HCT116 (cell line): ENCODE measurements at places on chromosomes 13 and 19. TPM values are rescaled to one million over a fixed set of nuclear protein-coding genes. Genes with fewer than 3 reads are reported as not detected.

ZNF880 gene
- total RNA-seq = not detected

DNA sequence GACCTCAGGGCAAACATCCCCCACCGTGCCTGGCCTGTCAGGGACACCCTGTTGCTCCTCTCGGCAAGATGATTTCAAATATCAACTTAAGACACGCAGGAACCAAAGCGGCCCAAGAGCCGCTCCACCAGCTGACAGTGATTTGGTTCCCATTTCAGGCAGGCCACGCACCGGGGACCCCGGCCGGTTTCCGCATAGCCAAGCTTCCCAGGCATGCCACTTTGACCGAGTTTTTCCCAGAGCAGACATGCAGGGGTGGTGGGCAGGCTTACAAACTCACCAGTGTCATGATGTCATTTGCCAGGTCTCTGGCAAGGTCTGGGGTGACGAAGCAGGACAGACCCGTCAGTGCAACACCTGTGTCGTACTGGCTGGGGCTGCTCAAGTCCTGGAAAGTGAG, 19.2 kb downstream of the AP3D1 start:
- no peak overlapping the region for H3K27ac ChIP-seq
- DNase-seq = no peak
- no peaks in the 10 kb centered on the region for H3K4me1 ChIP-seq

CCDC8 gene
- total RNA-seq = 0.10 TPM

DNA sequence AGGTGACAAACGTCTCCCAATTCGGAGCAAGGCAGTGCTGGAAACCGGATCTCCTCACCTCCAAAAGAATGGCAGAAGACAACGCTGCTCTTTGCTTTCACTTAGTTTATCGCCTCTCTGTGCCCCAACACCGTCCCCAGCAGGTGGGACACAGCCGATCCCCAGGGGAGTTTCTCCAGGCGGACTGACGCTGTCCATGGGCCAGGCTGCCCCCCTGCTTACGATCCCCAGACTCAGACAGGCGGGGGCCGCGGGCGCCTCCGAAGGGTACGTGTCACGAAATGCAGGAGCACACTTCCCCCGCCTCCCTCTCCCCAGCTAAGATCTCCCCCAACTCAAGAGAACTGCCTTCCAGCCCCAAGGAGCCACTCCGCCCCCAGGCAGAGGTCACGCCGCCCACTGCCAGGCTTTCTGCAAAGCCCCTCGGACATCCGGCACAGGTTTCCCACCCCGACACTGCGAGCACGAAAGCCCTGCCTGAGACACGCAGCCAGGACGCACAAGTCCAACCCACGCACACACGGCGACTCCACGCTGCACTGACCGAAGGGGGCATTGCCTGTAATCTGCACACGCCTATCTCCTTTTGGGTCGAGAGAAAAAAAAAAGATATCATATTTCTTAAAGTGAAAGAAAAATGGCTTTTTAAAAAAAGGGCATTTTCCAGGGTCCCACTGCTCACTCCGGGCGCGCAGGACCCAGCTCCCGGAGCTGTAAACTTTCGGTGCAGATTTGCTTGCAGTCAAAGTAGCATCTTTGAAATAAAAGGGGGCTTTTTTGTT, 2.0 kb downstream of the SPRY2 start:
- peaks cover 9% of the 10 kb centered on the region for H3K4me1 ChIP-seq
- no peaks in the 10 kb centered on the region for H3K27me3 ChIP-seq
- H3K27ac ChIP-seq = no peak overlapping the region; the same call in 1 of the 2 replicates
- H3K36me3 ChIP-seq = no peaks in the 10 kb centered on the region
- H3K4me3 ChIP-seq = peak overlapping the region; percentile 67
- no peak for DNase-seq

DNA sequence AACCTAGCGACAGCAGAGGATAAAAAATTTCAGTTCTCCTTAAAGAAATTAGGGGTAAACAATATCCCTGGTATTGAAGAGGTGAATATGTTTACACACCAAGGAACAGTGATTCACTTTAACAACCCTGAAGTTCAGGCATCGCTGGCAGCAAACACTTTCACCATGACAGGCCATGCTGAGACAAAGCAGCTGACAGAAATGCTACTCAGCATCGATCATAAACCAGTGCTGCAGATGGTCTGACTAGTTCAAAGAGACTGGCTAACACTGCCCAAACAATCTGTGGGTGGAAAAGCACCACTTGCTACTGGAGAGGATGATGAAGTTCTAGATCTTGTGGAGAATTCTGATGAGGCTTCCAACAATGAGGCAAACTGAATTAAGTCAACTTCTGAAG, 19.9 kb upstream of the ACOD1 start:
- DNase-seq = no peak
- no peak overlapping the region for H3K27ac ChIP-seq
- no peaks in the 10 kb centered on the region for H3K27me3 ChIP-seq
- H3K4me3 ChIP-seq = no peak overlapping the region
- no peaks in the 10 kb centered on the region for H3K36me3 ChIP-seq
- no peaks in the 10 kb centered on the region for H3K4me1 ChIP-seq

DNA sequence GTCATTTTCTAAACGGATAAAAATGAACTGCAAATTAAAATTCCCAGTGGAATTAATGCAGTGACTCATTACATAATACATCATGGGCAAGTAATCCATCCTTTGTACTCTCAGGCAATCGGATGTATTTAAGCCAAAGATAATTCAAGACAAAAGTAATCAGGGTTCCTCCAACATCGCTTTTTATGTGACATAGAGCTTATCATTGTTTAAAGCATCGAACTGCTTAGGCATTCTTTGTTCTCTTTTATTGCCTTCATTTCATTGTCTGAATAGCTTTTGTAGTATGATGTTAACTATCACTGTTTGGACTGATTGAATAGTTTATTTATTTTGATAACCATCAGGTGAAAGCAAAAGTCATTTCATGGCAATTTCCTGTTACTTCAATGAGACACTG, 209.4 kb downstream of the ITGBL1 start:
- H3K27me3 ChIP-seq = no peaks in the 10 kb centered on the region
- H3K27ac ChIP-seq = no peak overlapping the region
- H3K4me3 ChIP-seq = no peak overlapping the region

DNA sequence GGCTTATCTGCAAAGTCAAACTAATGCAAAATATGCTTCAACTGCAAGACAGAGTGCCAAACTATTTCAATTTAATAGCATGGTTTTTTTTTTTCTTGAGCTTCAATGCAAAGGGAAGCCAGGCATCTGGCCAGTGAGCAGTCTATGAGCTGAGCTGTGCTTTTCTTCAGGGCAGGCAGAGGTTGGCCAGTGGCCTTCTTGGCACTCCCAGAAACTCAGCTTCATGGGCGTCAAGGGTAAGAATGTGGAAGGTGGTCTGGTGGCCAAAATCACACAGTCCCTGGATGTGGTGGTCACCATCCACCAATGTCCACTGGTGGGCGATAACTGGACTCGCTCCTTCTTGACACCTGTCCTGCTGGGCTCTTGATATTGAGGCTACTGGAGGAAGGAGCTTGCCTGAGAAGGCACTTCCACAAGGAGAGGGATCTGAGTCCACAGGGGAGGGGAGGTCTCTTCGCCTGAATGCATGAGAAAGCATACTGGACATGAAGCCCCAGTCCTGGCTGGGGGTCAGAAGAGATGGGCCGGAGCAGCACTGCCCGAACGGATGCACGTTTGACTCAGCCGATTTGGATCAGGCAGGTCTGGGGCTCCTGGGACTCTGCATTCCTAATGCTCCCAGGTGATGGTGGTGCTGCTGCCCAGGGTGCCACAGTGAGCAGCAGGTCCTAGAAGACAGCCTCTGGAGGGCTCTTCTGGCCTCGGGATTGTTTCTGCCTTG, 17.1 kb downstream of the COL4A2 start:
- H3K36me3 ChIP-seq = no peaks in the 10 kb centered on the region
- no peak for DNase-seq
- H3K27me3 ChIP-seq = peaks cover 13% of the 10 kb centered on the region; the same call in 1 of the 2 replicates
- peaks cover 18% of the 10 kb centered on the region for H3K4me1 ChIP-seq
- H3K4me3 ChIP-seq = no peak overlapping the region
- no peak overlapping the region for H3K27ac ChIP-seq
